Smooth muscle cell of bladder (primary cell): ENCODE measurements at places on chromosomes 12 and 14. TPM values are rescaled to one million over a fixed set of nuclear protein-coding genes. Genes with fewer than 3 reads are reported as not detected.

The BHLHE41 gene
- 0.43 and 2.5 TPM in 2 replicates for total RNA-seq

The IQSEC3 gene
- 1.4 and 1.6 TPM in 2 replicates for total RNA-seq

The TAS2R42 gene
- not detected in 2 replicates for total RNA-seq

The SIVA1 gene
- total RNA-seq: 70.5 and 78.4 TPM in 2 replicates

The INF2 gene
- 20.2 and 20.8 TPM in 2 replicates for total RNA-seq

The HOXC4 gene
- 0.09 and 0.14 TPM in 2 replicates for total RNA-seq

The ARMH4 gene
- total RNA-seq: 1.00 and 4.0 TPM in 2 replicates

The NFE2 gene
- 0.18 and 0.28 TPM in 2 replicates for total RNA-seq

The ACSM4 gene
- not detected in 2 replicates for total RNA-seq

The PTPRO gene
- total RNA-seq: 0.85 and 1.3 TPM in 2 replicates

The TMEM132C gene
- not detected in 2 replicates for total RNA-seq

The PRR4 gene
- 0.37 and 0.57 TPM in 2 replicates for total RNA-seq

The LBHD2 gene
- total RNA-seq: not detected in 2 replicates

The TAS2R50 gene
- 2.1 and 2.4 TPM in 2 replicates for total RNA-seq

The PSMC1 gene
- total RNA-seq: 114 and 148 TPM in 2 replicates

The SLC5A8 gene
- total RNA-seq: not detected in 2 replicates

The FGD4 gene
- 6.0 and 8.8 TPM in 2 replicates for total RNA-seq

The LUM gene
- total RNA-seq: 1,417 and 1,464 TPM in 2 replicates

The STON2 gene
- total RNA-seq: 0.28 and 0.46 TPM in 2 replicates

The C12orf56 gene
- total RNA-seq: 0.28 and 0.37 TPM in 2 replicates

The LMO3 gene
- 4.1 and 10.8 TPM in 2 replicates for total RNA-seq

The AQP2 gene
- total RNA-seq: not detected in 2 replicates

The KRT83 gene
- 0.14 TPM in 1 of 2 replicates, not detected in the other for total RNA-seq

The BAG5 gene
- total RNA-seq: 25.2 and 30.4 TPM in 2 replicates

The USP5 gene
- 71.1 and 76.5 TPM in 2 replicates for total RNA-seq

The CLEC6A gene
- total RNA-seq: not detected in 2 replicates

The KERA gene
- not detected in 2 replicates for total RNA-seq

The STXBP6 gene
- 7.3 and 8.5 TPM in 2 replicates for total RNA-seq

The FOXA1 gene
- 0.09 TPM in 1 of 2 replicates, not detected in the other for total RNA-seq

The ADCY4 gene
- total RNA-seq: 3.4 and 5.3 TPM in 2 replicates

The TGM1 gene
- total RNA-seq: 0.71 and 1.6 TPM in 2 replicates

The SRGAP1 gene
- total RNA-seq: 11.0 and 12.3 TPM in 2 replicates

The OASL gene
- 0.09 and 0.57 TPM in 2 replicates for total RNA-seq

The CHGA gene
- total RNA-seq: not detected in 2 replicates

The RPGRIP1 gene
- not detected in 2 replicates for total RNA-seq

The RTL1 gene
- not detected in 2 replicates for total RNA-seq

The KLHL33 gene
- total RNA-seq: 0.14 and 0.18 TPM in 2 replicates

The DPY19L2 gene
- 1.8 and 3.8 TPM in 2 replicates for total RNA-seq

The ZFHX2 gene
- total RNA-seq: 0.14 and 0.28 TPM in 2 replicates

The MIP gene
- not detected in 2 replicates for total RNA-seq

The HOTAIR gene
- total RNA-seq: 0.09 and 0.28 TPM in 2 replicates

The TPH2 gene
- total RNA-seq: not detected in 2 replicates

The ZNF891 gene
- 0.71 and 0.92 TPM in 2 replicates for total RNA-seq

The SLC38A2 gene
- total RNA-seq: 617 and 748 TPM in 2 replicates

The SERPINA9 gene
- total RNA-seq: not detected in 2 replicates

The CYP46A1 gene
- total RNA-seq: under 0.01 and 0.74 TPM in 2 replicates

The C12orf42 gene
- total RNA-seq: not detected in 2 replicates

The CCDC85C gene
- 1.7 and 3.4 TPM in 2 replicates for total RNA-seq

The FGF23 gene
- not detected in 2 replicates for total RNA-seq

The CLEC1B gene
- total RNA-seq: not detected in 2 replicates

The OVCH1 gene
- total RNA-seq: 0.09 and 0.14 TPM in 2 replicates

The GPX2 gene
- not detected in 2 replicates for total RNA-seq

The TFCP2 gene
- total RNA-seq: 5.8 and 8.0 TPM in 2 replicates

The DEGS2 gene
- under 0.01 and 0.46 TPM in 2 replicates for total RNA-seq

The B4GALNT3 gene
- total RNA-seq: under 0.01 TPM in 1 of 2 replicates, not detected in the other

The OR4E2 gene
- not detected in 2 replicates for total RNA-seq

The CD27 gene
- 0.09 and 0.14 TPM in 2 replicates for total RNA-seq

The SLC2A13 gene
- 25.6 and 29.9 TPM in 2 replicates for total RNA-seq
